ENCODE measurements at places on chromosomes 3 and 15.
A peak's percentile ranks its signal among the peaks of the same experiment; 100 is the strongest.

DNA sequence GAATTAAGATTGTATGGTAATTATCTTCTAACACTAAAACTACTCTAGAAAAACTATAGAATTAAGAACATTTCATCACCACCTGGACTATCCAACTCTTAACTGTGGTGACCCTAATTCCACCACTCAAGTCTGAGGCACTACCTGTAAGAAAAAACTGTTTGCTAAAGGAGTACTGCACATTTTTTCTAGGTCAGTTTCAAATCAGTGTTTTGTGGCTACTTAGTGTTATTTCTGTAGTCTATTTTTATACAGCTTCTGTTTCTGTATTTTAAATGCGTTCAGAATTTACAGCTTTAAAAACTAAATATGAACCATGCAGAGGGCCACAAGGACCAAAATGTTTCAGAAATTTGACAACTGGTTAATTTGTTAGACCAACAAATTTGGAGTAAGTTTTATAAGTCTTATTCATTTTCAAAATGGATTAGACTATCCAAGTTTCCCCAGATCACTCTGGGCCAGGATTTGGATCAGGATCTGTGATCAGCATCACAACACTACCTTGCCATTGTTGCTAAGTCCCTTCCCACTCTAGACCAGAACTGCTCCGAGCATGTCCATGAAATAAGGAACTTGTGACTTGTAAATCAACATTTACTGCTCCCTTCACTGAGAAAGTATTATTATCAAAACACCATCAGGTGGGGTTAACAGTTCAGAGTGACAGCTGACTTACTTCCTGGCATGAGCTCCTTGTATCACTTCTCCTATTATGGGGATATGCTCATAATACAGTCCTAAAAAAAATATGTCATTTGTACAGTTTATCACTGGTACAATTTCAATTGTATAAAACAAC lies 8.6 kb downstream of the GLT8D1 start:
- DNase-seq: no peak

DNA sequence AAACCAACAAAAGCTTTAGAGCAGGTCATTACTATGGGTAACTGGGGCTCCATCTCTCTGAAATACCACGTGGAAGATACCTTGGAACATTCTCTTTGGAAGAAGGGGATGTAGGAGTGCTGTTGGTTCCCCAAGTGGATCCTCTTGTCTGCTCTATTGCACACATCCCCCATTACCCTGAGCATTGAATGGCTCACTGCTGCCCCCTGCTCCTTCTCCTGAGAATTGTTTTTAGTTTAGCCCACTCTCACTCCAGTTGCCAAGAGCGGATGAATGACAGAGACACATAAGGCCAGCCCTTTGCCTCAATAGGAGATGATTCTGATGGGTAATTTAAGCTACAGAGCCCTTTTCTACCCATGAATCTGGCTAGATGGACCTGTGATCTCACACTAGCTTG lies 135.6 kb upstream of the SUCLG2 start:
- DNase-seq: peak; percentile 3

DNA sequence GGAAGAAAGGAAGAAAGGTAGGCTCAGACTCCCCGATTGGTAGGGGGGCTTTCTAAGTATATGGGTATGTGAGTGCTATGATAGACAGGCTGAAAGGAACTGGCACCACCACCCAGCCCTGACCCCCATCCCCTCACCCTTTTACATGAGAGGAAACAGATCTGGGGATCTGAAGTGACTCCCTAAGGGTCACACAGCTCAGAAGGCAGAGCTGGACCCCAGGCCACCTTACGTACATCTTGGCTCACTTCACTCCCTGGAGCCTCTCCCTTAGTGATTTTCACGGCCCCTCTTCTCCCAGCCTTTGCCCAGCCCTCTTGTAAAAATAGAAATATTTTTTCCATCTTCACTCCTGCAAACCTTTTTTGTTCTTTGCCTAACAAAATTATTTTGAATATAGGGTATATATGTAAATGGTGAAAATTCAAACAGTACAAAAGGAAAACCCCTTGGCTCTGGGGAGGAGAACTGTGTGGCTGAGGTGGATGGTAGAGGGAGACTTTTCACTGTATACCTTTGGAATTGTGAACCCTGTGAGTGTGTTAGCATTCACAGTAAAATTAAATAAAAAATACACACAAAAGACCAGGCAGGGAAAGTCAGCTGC lies 34.8 kb upstream of the POLG start:
- DNase-seq: no peak

GRCh38 chr15:56492791-56493555 lies 28.0 kb upstream of the MNS1 start:
- no peak for DNase-seq

- no peak for DNase-seq
Observed at GRCh38 chr3:157122832-157123427, 37.0 kb downstream of the CCNL1 start.

- DNase-seq: no peak
Observed at GRCh38 chr3:43328653-43329052, 42.3 kb downstream of the SNRK start.

GRCh38 chr3:184234671-184235380 lies 5.4 kb downstream of the VWA5B2 start:
- DNase-seq: no peak

- no peak for DNase-seq
Observed at GRCh38 chr3:11780341-11780740, 66.3 kb downstream of the TAMM41 start.

GRCh38 chr3:71872256-71872655 lies 87.3 kb upstream of the PROK2 start:
- DNase-seq: no peak

DNA sequence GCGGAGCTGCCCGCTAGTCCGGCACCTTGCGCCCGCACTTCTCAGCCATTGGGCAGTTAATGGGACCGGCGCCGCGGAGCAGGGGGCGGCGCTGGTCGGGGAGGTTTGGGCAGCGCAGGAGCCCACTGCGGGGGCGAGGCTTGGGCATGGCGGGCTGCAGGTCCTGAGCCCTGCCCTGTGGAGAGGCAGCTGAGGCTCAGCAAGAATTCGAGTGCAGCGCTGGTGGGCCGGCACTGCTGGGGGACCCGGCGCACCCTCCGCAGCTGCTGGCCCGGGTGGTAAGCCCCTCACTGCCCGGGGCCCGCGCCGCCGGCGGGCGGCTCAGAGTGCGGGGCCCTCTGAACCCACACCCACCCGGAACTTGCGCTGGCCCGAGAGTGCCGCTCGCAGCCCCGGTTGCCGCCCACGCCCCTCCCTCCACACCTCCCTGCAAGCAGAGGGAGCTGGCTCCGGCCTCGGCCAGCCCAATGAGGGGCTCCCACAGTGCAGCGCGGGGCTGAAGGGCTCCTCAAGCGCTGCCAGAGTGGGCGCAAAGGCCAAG lies 835.0 kb downstream of the TBL1XR1 start:
- no peak for DNase-seq

GRCh38 chr15:52464040-52464439 lies 64.6 kb downstream of the MYO5A start:
- no peak for DNase-seq

- no peak for DNase-seq
Observed at GRCh38 chr3:151200586-151200985, 2.4 kb downstream of the GPR171 start.

- DNase-seq: no peak
Observed at GRCh38 chr3:98952404-98952803, 50.9 kb upstream of the DCBLD2 start.

GRCh38 chr3:18234717-18235335 lies 190.3 kb downstream of the SATB1 start:
- DNase-seq: no peak

GRCh38 chr3:160739079-160739478 lies 17.0 kb upstream of the PPM1L start:
- no peak for DNase-seq

GRCh38 chr15:42508263-42508690 lies 12.8 kb downstream of the SNAP23 start:
- DNase-seq: no peak

GRCh38 chr3:111692593-111693552 lies 97.7 kb upstream of the ZBED2 start:
- DNase-seq: no peak

- DNase-seq: no peak
Observed at GRCh38 chr3:156600834-156601233, 45.9 kb upstream of the SSR3 start.

DNA sequence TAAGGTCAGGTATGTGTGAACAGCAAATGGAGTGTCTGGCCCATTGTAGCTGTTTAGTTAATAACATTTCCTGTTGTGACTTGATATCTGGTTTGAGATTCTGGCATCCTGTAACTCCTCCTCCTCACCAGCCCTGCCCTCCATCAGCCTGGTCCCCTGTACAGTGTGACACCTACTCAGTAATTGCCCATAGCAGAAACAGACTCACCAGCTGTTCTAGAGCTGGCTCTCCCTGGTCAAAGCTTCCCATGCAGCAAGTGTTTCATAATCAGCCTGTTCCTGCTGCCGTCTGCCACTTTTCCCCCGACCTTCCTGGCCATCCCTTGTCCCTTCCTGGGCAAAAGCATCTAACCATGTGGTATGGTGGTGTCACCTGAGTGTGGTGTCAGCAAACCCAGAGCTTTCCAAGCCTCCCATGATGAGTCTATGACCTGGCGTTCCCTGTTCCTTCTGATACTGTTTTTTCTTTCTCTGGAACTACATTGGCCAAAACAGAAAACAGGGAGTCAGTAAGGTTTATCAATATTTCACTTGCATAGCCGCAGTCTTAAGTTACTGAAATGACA lies 55.4 kb downstream of the B3GALNT1 start:
- no peak for DNase-seq

GRCh38 chr3:97820780-97821179 lies 1.0 kb upstream of the CRYBG3 start:
- no peak for DNase-seq

- DNase-seq: no peak
Observed at GRCh38 chr15:44193651-44194322, 1.3 kb downstream of the FRMD5 start.
